ENCODE measurements at places on chromosomes 1 and 21.

GRCh38 chr1:158119976-158120653, 60.6 kb upstream of the CD1D start:
- DNase-seq, result no peak

DNA sequence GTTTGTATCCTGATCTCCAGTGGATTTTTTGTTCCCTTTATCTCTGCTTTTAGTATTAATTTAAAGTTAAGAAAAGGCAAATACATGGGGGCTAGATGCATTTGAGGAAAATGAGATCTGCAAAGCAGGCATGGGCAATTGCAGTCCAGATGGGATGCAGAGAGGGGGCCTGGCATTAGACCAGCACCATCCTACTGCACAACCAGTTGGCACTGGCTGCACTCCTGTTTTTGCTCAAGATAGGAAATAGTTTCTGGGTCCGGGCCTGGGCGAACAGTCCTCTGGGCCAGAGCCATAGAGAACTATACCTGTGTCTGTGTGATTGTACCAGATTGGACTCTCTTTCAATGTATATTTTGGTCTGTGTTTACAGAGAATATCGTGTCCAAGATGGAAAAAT, 34.0 kb upstream of the LEPR start:
- DNase-seq, result no peak

DNA sequence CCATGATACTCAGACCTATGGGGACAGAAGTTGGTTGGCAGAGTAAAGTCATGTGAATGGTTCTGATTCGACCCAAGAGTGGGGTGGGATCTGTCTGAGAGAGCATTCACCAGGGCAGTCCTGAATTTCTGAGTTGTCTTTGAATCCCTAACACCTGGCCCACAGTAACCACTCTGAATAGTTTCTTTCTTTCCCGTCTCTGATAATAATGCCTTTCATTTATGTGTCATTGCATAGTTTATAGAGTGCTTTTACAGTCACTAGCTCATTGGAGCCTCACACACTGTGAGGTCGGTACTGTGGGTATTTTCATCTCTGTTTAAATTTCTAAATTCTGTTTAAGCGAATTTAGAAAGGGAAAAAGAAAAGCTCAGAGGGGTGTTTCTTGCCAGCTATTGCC, 147.1 kb downstream of the C1orf21 start:
- no peak for DNase-seq

- no peak for DNase-seq
These were observed 510 bp downstream of the DENND4B start for GRCh38 chr1:153945795-153946621.

GRCh38 chr1:85898861-85899260, 190.6 kb upstream of the ZNHIT6 start:
- no peak for DNase-seq

DNA sequence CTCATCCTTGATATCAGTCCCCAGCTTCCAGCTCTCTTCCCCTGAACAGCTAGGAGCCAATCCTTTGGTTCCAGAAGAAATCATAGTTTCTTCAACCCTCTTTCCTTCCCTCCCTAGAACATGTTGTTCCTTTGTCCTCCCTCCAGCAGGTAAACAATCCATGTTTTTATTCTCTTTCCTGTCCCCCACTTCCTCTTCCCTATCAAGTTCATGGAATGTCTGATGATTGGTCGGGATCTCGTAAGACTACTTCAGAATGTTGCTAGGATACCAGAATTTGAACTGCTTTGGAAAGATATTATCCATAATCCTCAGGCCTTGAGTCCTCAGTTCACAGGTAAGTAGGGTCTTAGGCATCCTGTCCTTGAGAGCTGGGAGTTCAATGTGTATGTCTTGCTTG, 23.1 kb upstream of the SLC27A3 start:
- no peak for DNase-seq

DNA sequence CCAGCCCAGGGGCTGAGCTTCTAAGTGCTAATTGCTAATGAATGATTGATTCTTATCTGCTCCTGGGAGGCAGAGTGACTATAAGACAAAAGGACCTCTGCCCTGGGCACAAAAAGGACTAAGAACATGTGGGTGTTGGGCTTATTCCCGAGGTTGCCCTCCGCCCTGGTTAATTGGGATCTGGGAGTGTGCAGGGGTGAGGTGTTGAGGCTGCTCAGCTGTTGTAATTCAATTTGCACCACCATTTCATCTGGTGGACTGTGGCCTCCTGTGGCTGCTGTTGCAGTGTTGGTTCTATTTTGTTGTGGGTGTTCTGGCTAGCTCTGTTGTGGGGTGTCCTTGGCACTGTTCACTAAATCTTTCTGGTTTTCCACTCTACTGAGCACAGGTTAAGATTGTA, 13.3 kb downstream of the KNCN start:
- no peak for DNase-seq

DNA sequence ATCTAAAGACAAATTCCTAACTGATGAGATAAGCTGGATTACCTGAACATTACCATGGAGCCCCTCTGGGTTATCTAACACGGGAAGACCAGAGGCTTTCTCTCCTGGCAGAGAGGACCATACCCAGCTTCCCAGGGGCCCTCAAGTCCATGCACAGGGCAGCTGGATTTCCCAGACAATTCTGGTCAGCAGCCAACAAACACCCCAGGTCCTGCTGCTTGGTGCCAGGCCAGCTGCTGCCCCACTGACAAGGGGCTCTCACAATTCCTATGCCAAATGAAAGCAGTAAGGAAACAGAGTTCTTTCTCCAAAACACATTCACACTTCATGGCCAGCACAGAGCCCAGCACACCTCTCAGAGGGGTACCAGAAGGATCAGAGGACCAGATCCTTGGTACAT, 114.2 kb downstream of the HLCS start:
- DNase-seq, result no peak

DNA sequence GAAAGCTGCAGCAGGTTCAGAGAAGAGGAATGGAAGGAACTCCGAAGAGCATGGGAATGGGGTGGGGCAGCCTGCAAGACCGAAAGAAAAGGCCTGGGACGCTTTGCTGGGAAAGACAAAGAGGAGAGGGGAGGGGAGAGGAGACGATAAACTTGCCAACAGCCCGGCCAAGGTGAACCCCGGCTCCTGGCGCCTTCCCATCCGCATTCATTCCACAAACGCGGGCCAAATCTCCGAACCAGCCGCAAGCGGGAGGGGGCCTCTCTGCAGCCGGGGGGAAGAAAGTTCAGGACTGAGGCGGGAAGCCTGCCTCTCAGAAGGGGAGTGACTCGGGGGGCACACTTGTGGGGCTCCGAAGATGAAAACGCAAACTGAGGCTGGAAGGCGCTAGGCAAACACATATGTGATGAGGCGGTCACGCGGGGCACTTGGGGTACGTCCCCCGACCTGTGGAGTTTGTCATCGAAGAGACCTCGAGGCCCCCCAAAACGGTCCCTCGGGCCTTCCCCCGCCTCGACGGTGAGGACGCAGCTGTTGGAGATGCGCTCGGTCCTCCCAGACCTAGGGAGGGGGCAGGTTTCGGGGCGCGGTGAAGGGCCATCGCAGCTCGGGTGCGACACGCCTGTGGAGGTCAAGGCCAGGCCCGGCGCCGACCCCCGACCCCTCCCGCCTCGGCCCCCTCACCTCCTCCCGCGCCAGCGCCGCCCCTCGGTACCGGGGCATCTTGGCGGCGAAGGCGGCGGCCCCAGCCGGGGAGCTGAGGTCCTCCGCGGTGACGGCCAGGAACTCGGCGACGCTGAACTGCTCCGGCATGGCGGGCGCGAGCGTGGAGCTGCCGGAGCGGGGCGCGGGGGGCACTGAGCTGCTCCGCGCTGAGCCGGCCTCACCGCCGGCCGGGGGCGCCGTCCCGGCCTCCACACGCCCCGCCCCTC, at the start of gene ASAP3:
Gene ASAP3 (minus strand): TSS at position 859 of the 932 bp plus-strand sequence. CDS start 46 bp downstream, at position 813.
- peak; percentile 5 for DNase-seq

DNA sequence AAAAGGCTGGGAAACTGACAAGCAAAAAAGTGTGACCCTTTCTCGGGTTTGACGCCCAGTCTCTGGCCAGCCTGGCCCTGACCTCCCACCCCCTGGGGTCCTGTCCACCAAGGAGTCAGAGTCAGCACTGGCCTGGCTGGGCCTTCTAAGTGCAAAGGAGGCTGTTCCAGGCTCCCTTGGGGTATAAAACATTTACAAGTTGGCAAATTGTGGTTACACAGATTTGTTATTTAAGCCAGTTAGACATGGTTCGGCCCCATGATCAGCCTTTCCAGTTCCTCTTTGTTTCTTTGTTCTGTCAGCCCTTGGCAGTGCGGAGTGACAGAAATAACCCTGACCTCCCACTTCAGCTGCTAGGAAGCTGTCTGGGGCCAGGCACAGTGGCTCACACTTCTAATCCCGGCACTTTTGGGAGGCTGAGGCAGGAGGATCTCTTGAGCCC, 161.6 kb upstream of the RAB4A start:
- no peak for DNase-seq

DNA sequence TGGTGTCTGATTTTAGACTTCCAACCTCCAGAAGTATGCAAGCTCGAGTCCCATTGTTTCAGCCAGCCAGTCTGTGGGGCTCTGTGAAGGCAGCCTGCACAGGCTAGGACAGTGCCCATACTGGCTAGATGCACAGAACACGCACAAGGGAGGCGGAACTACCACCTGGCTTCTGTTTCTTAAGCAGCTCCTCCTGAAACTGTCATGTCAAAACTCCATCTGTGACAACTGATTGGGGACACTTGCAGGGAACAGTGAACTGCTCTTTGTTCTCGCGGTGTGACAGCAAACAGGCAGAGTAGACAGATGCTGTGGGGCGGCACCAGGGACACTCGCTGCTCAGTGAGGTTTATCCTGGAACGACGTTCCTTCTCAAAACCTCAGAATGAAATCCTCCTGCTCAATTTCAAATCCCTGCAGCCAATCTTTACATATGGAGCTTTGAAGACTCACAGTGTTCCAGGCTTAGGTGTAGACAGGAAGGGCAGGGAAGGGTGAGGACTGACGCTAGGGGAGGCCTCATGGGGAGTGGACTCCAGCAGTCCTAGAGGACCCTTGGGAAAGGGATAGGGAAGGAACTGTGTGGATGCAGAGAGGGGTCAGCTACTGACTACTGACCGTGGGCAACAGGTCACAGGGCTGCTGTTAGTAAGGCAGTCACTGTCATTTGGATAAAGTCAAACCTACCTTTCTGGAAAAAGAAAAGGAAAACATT, 73.8 kb downstream of the ERG start:
- DNase-seq, result no peak

DNA sequence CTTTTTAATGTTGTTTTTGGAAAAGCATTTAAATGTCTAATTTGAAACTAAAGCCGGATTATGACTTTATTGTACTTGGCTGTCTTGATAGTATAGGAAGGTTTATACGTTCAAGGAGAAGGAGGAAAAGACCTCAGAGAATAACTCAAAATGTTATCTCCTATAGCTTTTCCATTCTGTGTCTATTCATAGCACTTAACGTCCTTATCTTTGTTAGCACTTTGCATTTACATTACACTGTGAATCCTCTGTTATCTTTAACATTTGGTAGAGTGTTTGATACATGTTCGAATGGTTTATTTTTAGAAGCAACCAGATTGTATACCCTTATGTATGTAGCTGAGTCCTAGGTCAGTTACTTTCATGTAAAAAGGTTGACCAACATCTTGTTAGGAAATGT, 50.8 kb upstream of the PODN start:
- DNase-seq, result no peak

DNA sequence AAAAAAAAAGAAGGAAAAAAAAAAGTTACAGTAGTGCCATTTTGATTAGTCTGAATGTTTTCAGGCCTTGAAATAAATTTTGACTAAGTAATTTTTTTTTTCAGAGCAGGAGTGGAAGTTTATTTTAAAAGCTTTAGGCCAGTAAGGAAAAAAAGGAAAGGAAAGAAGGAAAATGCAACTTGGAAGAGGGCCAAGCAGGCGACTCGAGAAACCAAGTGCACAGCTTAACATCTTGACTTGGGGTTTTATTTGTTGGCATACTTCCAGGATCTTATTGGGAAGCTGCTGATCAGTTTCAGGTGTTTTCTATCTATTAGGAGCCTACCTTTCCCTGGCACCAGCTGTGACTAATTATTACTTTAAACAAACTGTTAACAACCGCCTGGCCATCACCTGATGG, 41.7 kb downstream of the ATF3 start:
- no peak for DNase-seq

GRCh38 chr1:7967651-7968050, 6.1 kb downstream of the PARK7 start:
- no peak for DNase-seq

- DNase-seq, result no peak
These were observed 62.5 kb downstream of the FAM163A start for GRCh38 chr1:179805291-179806195.

GRCh38 chr1:220370041-220370700, 97.9 kb upstream of the RAB3GAP2 start:
- DNase-seq, result no peak

DNA sequence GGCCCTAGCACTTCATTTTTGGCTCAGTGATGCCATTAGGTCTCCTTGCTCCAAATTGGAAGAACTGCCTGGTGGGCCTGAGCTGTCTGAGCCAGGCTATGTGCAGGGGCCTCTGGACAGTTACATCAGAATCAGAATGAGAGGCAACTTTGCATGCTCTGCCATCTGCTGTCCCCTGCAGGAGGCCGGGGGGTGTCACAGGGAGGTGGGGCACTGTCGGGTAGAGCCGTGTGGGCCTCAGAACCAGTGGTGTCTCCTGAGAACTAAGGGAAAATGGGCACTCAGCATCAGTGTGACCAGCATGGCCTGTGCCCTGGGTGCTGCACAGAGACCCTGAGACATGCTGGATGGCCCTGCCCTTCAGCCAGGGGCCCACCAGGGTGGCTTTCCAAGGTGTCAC, 47.0 kb upstream of the COL6A1 start:
- DNase-seq, result no peak

- DNase-seq, result no peak
These were observed 148.9 kb upstream of the CTTNBP2NL start for GRCh38 chr1:112247036-112247597.

GRCh38 chr1:219806020-219806419, 122.3 kb downstream of the SLC30A10 start:
- no peak for DNase-seq

- no peak for DNase-seq
These were observed 15.5 kb upstream of the GFI1 start for GRCh38 chr1:92502247-92502646.

- DNase-seq, result no peak
These were observed 109.1 kb upstream of the GADD45A start for GRCh38 chr1:67575861-67576260.

- DNase-seq, result no peak
These were observed 14.6 kb downstream of the ADAR start for GRCh38 chr1:154593390-154593789.

- no peak for DNase-seq
These were observed 93.7 kb downstream of the VAV3 start for GRCh38 chr1:107871259-107871658.

All from stimulated activated CD4-positive, alpha-beta T cell treated with anti-CD3 and anti-CD28 coated beads, Interleukin-1b, Interleukin-23, amount 100 ng/mL, for 24 hours (primary cell).